ENCODE measurements at places on chromosomes 13 and 19.

- DNase-seq: no peak
Measured at GRCh38 chr19:8438236-8438635, 6.5 kb upstream of the HNRNPM start.

- no peak for DNase-seq
Measured at GRCh38 chr19:13521066-13521465, 14.8 kb upstream of the CACNA1A start.

- peak; percentile 19 for DNase-seq
Measured at GRCh38 chr19:5953030-5953589, 24.8 kb downstream of the RANBP3 start.

DNA sequence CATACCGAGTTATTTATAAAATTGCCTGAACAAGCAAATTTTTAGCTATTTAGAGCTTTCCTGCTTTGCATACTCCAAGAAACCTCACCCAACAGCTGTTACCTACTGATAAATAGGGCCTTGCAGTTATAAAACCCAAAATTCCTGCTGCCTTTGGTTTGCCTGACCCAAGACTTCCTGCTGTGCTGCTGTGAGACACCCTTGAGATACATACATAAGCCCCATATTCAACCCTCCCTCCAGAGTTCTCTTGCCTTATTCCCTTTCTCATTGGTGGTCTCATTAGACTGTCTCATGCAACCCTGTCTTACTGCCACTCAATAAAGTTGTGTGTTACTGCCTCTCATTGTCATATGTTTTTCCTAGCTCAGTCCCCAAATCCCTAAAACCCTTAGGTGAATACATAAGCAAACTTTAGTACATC lies 677.6 kb downstream of the UQCRFS1 start:
- no peak for DNase-seq

- no peak for DNase-seq
Measured at GRCh38 chr13:112818040-112818697, 128.3 kb downstream of the ATP11A start.

DNA sequence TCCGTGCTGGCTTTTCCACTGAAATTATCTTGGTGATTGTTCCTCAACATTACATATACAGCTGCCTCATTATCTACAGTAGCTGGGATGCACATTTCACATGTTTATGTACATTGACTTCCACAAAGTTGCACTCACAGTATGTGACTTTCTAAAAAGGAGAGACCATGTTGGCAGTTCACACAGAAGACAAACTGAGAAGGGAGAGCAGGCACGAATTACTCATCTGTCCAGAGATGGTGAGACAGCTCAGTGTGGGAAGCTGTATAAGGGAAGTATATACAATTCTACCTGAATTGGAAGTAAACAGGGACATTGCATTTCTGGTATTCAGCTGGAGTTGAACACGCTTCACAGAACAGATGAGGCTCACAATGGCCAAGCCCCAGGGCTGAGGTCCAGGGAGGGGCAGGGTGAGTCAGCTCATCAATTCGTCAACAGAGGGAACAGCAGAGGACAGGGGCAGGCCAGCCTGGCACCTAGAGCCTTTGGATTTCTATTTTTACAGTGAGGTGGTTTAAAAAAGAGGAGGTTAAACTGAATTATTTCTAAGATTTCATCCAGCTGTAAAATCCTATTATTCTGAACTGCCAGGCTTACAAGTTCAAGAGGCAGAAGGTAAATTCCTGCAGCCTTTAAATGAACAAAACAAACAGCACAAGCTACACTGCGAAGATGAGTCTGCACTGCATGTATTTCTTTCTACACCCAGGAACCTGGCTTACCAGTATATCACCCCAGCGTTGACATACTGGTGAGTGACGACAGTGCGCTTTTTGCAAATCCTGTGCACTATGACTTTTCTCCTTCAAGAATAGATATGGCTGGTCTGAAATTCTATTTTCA lies 9.8 kb downstream of the PARP4 start:
- DNase-seq: no peak

All from CD4-positive, alpha-beta T cell treated with Interleukin-4 for 4 hours (primary cell).